Osteoblast (primary cell): ENCODE measurements at places on chromosomes 3 and 15. TPM values are rescaled to one million over a fixed set of nuclear protein-coding genes. Genes with fewer than 3 reads are reported as not detected.

- no peak for DNase-seq
Observed at GRCh38 chr3:65174713-65175112, 486.9 kb upstream of the ADAMTS9 start.

DNA sequence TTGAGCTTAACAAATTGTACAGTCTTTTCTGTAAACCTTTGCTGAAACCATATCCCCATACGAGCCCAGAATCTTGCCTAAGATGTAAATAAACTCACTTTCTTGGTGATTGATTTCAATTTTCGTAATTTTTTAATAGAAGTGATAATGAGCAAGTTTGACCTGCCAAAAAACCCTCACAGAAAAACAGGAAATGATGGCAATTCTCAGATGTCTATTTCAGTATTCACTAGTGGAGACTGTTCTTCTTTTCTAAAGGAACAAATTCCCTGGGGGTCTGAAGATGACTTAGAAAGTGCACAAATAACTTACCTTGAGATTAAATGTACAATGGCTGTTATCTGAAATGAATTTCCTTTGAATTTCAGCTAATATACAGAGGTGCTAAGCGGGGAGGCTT, 116.5 kb upstream of the CMC1 start:
- DNase-seq = no peak

GRCh38 chr3:159748425-159748824, 240.2 kb upstream of the IL12A start:
- DNase-seq = no peak

LYZL4 gene
- total RNA-seq = not detected in 2 replicates

GRCh38 chr3:106589311-106589942, 720.6 kb upstream of the CBLB start:
- no peak for DNase-seq

DNA sequence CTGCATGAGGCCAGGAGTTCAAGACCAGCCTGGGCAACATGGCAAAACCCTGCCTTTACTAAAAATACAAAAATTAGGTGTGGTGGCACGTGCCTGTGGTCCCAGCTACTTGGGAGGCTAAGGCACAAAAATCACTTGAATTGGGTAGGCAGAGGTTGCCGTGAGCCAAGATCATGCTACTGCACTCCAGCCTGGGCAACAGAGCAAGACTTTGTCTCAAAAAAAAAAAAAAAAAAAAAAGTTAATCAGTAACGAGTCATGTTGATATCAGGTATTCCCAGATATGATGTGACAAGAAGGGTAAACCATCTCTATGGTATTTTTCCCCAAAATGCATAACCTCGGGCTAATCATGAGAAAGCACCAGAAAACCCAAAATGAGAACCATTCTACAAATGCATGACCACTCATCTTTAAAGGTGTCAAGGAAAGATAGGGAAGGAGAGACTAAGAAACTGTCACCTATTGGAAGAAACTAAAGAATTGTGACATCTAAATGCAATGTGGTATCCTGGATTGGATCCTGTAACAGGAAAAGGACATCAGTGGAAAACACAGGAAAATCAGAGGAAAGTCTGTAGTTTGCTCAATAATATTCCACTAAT, 66.5 kb upstream of the MAP4 start:
- no peak for DNase-seq

GRCh38 chr3:47324278-47324865, 41.6 kb downstream of the KLHL18 start:
- peak; percentile 95 for DNase-seq

GRCh38 chr3:48301800-48302166, 31.7 kb downstream of the SPINK8 start:
- peak; percentile 60 for DNase-seq

GRCh38 chr3:108281670-108282069, 14.7 kb upstream of the HHLA2 start:
- DNase-seq = no peak

DNA sequence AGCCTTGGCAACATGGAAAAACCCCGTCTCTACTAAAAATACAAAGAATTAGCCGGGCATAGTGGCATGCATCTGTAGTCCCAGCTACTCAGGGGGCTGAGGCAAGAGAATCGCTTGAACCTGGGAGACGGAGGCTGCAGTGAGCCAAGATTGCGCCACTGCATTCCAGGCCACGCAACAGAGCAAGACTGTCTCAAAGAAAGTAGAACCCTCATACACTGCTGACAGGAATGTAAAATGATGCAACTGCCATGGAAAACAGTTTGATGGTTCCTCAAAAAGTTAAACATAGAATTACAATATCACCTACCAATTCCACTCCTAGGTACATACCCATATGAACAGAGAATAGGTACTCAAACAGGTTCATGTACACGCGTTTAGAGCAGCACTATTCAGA, 158.9 kb downstream of the TBC1D5 start:
- DNase-seq = no peak
